ENCODE measurements at places on chromosomes 1 and 21.

DNA sequence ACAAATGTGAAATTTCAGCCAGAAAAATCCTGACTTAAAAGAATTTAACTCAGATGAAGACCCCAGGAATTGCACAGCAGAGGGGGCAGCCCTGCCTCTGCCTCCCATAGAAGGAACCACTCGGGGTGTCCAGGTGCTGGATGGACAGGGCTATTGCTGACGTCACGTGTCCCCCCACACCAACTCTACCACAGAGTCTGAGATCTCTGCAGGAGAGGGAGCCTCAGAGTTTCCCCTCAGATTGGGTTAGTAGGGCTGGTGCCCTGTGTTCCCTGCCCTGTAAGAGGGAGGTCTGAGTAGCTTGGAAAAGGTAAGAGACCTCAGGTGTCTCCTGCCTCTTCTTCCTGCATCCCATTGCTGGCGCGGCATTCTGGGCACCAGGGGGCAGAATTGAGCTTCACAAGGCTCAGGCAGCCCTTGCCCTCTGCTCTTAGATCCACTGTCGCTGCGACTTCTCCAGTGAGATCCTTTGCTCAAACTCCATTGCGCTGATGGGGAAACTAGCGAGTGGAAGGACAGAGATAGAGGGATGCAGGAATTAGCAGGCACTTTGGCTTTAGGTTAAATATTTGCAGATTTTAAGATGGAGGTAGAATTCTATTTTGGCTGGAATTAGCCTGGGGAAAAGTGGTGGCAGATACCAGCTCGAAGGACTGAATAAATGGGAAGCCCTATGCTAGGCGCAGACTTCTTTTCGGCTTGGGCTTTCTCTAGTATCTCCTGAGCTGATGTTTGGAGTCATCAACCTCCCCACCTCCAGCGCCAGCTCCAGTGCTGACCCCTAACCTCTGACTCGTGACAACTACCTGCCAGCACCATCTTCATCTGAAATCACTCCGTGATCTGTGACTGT lies 42.8 kb upstream of the DMBX1 start:
- DNase-seq, result peak; percentile 46

DNA sequence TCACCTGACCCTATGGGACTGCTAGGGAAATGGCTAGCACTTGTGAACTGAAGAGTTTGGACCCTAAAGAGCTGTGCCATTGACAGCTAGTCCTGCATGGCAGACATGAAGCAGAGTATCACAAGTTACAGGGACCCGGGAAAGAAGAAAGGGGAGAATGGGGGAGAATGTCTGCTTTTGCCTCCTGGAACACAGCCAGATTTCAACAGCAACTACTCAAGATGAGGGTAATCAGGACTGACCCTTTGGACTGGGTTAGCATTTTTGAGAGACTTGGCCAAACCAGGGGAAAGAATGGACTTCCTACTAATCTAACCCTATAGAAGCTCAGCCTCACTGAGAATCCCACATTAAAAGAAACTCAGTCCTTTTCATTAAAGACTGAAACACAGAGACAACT lies 8.7 kb upstream of the UTP25 start:
- no peak for DNase-seq

- DNase-seq, result no peak
These were observed 673.0 kb downstream of the USP25 start for GRCh38 chr21:16402752-16403151.

DNA sequence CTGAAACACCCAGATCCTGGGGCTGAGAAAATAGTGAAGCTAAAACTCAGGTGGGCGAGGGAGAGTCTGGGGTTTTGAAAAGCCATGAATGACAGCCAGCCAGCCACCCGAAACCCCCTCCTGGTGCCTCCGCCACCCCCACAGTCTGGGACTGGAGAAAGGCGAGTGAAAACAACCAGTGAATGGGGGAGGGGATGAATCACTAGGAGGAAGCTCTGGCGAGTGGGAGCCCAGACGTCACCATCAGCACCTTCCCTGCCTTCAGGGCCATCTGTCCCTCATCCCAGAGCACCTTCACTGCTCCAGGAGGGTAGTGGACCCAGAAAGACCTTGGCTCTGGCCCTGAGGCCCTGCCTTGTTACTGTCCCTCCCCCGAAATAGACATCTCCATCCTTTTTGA lies 9.2 kb downstream of the RORC start:
- no peak for DNase-seq

DNA sequence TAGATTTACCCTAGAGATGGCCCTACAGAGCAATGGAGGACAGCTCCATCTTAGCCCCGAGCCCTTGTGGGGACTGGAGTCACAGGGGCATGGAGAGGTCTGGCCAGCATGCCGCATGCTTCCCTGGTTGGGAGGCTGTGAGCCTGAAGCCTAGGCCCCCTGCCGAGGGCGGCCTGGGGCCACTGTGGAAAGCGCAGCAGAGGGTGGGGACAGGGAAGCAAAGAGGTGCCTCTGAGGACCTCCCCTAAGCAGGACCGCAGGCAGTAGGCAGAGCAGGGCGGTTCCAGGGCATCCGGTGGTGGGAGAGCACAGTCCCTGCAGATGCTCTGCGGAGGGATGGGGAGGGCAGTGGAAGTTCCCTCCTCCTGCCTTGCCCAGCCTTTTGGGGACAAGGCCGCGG lies 26.5 kb upstream of the PEF1 start:
- DNase-seq, result no peak

GRCh38 chr1:161214369-161214768 lies 726 bp upstream of the FCER1G start:
- DNase-seq, result no peak

GRCh38 chr1:27136998-27137542 lies 17.9 kb downstream of the SLC9A1 start:
- no peak for DNase-seq

GRCh38 chr1:54407404-54408146 lies 1.4 kb upstream of the SSBP3 start:
- peak; percentile 82 for DNase-seq

DNA sequence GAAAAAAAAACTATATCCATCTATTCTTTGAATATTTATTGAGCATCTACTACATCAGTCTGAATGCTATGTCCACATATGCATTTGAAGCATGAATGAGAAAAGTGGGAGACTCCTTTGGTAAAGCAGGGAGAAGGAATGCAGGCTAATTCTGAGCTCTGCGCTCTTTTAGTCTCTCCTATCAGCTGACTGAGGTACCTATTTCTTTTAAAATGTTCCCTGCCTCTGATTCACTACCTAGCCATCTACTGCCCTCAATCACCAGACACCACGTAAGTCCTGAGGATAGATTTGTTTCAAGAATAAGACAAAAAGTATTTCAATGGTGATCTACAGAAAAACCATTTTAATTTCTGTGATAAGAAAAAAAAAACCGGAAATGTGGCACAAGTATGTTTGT lies 3.8 kb upstream of the RGS13 start:
- DNase-seq, result no peak

DNA sequence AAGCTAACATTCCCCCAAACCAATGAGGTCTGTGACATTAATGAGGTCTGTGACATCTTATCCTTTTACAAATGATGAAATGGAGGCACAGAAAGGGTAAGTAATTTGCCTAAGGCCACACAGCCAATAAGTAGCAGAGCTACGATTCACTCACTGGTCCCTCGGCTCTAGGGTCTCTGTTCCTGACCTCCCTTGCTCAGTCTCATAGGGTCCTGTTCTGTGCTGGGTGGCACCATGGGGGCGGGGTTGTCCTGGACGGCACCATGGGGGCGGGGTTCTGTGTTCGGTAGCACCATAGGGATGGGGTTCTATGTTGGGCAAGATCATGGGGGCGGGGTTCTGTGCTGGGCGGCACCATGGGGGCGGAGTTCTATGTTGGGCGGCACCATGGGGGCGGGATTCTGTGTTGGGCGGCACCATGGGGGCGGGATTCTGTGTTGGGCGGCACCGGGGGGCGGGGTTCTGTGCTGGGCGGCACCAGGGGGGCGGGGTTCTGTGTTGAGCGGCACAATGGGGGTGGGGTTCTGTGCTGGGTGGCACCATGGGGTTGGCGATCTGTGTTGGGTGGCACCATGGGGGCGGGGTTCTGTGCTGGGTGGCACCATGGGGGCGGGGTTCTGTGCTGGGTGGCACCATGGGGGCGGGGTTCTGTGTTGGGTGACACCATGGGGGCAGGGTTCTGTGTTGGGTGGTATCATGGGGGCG lies 55.6 kb downstream of the CLSTN1 start:
- DNase-seq, result no peak

DNA sequence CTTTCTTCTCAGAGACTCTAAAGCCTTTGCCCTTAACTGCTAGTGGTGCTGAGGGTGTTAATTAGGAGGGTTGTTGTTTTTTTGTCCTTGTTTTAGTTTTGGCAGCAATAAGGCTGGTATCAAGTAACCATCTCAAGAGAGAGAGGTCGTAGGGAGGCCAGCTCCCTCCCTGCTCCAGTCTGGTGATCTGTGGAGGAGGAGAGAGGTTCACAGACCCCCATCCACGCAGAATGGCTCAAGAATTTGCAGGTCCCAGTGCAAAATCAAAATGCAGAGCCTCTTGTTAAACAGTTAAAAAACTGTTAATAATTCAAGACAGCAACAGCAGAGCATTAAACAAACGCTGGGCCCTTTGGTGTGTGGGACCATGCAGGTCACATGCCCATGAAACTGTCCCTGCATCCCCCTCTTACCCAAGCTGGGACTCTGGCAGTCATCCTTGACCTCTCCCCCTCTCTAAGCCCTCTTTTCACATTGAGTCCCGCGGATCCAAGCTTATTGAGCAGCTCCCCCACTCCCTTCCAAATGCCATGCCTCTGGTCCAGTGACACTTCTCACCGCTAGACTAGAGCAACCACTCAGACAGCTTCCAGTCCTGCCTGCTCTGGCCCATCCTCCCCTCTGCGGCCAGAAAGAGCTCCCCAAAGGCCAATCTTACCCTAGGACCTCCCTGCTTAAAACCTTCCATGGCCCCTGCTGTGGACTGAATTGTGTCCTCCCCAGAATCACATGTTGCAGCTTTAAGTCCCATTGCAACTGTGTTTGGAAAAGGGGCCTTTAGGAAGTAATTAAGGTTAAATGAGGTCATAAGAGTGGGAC lies 47.7 kb upstream of the RPL11 start:
- no peak for DNase-seq

DNA sequence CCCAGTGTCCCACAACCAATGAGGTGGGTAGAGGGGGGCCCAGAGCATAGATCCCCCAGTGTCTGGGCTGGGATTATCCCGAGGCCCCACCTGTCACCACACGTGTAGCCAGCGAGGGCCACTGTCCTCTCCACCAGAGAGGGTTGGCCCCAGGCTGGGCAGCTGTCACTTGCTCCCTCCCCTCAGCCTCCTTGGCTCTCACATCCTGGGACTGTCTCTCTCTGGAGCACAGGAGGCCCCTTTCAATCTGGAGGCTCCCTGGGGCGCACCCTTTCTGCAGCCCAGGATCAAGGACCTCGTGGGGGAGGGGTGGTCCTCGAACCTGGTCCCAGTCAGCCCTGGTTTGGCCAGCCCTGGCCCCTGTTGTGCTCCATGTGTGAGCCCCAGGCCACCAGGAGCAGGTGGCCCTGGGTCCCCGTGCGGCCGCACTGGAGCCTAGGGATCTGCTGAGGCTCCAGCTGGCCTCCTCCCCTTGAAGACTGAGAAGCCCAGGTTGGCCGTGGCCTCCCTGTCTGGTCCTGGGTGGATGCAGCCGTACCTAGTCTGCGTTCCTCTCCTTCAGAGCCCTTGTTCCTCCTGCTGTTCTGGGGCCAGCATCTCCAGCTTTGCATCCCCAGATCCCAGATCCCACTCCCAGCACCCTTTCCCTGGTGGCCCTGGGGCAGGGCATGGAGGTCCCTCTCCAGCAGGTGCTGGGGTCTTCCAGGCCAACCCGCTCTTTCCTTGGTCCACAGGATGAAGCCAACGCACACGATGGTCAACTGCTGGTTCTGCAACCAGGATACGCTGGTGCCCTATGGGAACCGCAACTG lies 6.7 kb downstream of the TMEM201 start:
- DNase-seq, result no peak

GRCh38 chr1:57142999-57143398 lies 177.2 kb upstream of the C8B start:
- no peak for DNase-seq

- no peak for DNase-seq
These were observed 103.0 kb upstream of the PLPPR5 start for GRCh38 chr1:99107680-99108079.

- peak; percentile 19 for DNase-seq
These were observed 36.6 kb downstream of the HUNK start for GRCh38 chr21:31909153-31910073.

Measured in A172 (cell line).